T-helper 2 cell treated with Interferon-gamma antibody and Interleukin-4, amounts not matched to agents 100 ng/mL and 5 ng/mL, for 36 hours (primary cell): ENCODE measurements at places on chromosomes 12 and 14. TPM values are rescaled to one million over a fixed set of nuclear protein-coding genes. Genes with fewer than 3 reads are reported as not detected.

ARHGAP9 gene
- total RNA-seq: 171 and 172 TPM in 2 replicates

MSI1 gene
- not detected in 2 replicates for total RNA-seq

PPP1R13B gene
- 8.9 and 10.3 TPM in 2 replicates for total RNA-seq

POTEM gene
- total RNA-seq: not detected in 2 replicates

C3AR1 gene
- 3.6 TPM in 2 replicates for total RNA-seq

CLEC9A gene
- total RNA-seq: not detected in 2 replicates

USP44 gene
- total RNA-seq: 2.9 and 4.9 TPM in 2 replicates

TRIP11 gene
- total RNA-seq: 44.2 and 44.7 TPM in 2 replicates
